ENCODE measurements at places on chromosomes 5 and 9.

GRCh38 chr5:168415971-168416370, 70.3 kb upstream of the RARS1 start:
- DNase-seq: no peak

DNA sequence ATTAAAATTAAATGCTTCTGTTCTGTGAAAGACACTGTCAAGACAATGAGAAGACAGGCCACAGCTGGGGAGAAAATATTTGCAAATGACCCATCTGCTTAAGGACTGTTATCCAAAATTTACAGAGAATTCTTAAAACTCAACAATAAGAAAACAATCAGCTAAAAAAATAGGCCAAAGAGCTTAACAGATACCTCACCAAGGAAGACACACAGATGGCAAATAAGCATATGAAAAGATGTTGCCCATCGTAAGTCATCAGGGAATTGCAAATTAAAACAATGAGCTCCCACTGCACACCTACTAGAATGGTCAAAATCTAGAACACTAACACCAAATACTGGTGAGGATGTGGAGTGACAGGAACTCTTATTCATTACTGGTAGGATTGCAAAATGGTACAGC, 10.3 kb downstream of the WNK2 start:
- DNase-seq: no peak

GRCh38 chr9:112140936-112141335, 34.2 kb downstream of the SUSD1 start:
- no peak for DNase-seq

DNA sequence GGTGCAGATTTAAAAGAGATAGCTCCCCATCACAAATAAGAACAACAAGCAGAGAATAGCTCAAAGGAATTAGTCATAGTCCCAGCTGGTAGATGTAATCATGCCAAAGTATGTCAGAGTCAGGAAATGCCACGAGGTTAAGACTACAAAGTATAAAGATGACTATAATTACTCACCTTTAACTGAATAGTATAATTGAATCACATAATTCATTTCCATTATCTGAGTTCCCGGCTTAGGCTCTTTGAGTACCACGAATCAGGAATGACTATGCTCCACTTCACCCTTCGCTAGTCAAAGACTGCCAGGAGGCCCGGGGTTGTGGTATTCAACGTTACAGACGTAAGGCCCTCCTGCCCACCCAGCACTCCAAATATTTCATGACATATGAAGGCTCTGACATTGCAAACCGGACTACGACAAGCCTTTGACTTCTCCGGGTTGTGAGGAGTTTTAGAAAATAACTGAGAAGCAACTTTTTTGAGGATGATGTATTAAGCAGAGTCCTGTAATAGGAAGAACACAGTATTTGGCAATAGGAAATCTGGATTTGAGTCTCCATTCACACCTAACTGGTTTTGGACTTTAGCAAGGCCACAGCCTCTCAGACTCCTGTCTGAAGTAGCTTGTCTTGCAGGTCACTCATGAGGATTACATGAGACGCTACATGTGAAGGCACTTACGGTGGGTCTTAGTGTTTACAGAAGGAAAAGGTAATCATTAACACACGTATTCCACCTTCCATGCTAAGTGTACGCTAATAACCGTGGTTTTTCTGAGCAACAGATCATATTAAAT, 64.6 kb downstream of the ENC1 start:
- no peak for DNase-seq

DNA sequence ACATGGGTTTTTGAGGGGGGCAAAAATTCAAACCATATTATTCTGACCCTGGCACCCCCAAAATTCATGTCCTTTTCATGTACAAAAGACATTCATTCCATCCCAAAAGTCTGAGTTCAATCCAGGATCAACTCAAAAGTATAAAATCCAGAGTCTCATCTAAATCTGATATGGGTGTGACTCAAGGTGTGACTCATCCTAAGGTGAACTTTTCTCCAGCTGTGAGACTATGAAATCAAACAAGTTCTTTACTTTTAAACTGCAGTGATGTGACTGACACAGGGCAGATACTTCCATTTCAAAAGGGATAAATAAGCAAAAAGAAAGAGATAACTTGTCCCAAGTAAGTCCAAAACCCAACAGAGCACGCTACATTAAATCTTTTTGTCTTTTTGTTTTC, 20.6 kb upstream of the CYLC2 start:
- DNase-seq: no peak

GRCh38 chr9:113042884-113043657, 13.5 kb downstream of the ZFP37 start:
- DNase-seq: no peak

- DNase-seq: no peak
Observed at GRCh38 chr5:74382987-74383593, 257.4 kb downstream of the ENC1 start.

Data from activated CD4-positive, CD25-positive, alpha-beta regulatory T cell (primary cell).